Stimulated activated CD4-positive, alpha-beta T cell treated with anti-CD3 and anti-CD28 coated beads, TNF-alpha, amount 100 ng/mL, for 1 hour (primary cell): ENCODE measurements at places on chromosomes 3 and 15.

- peak; percentile 2 for DNase-seq
Measured at GRCh38 chr15:74988007-74988800, 7.2 kb upstream of the SCAMP5 start.

DNA sequence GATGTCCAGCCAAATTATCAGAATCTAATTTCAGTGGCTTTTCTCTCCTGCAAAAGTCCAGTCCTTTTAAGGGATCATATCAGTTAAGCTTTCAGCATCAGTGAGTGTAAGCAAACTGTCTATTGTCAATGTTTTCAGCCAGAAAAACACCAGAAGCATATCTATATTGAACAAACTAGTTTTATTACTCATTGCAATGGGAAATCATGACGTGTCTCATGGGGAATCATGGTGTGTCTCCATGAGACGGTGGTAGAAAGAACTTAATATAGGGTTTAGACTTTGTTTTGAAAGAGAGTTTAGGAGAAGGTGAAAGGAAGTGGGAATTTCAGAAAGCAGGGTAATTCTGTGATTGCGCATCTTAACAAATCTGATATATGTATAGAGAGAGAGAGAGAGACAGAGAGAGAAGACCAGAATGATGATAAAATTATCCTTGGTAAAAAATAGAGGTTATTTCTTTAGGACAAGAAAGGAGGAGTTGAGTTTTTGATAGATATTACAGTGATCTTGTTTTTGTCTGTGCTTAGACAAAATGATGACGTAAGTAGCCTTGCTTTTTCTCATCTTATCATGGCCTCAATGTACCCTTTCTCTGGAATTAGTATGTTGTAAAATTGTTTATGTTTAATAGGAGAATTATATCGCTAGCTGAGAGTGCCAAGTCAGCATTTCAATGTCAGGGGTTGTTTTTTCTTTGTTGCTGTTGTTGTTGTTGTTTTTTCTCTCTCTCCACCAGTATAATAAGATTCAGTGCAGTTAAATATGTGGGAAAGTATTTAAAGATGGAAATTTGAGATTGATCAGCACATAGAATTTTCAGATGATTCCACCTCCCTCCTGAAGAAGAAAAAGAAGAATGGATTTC is 129.9 kb upstream of the OSTN start:
- no peak for DNase-seq

DNA sequence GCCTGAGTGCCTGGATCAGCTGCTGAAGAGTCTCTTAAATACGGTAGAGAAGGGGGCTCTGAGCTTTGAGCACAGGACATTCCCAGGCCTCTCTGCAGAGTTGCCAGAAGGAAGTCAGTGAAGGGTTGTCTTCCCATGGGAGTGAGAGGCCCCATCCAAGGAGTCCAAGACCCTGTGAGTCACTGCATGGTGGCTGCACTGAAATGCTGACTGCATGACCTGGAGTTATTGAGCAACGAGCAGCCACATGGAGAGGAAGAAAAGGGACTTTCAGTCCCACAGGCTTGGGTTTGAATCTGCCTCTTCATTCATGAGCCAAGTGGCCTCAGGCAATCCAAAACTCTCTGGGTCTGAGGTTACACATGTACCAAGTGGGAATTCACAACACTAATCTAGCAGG is 69.6 kb upstream of the RASGRF1 start:
- DNase-seq = no peak

GRCh38 chr15:65182538-65182937 is 2.6 kb downstream of the CLPX start:
- no peak for DNase-seq

GRCh38 chr3:126540342-126540849 is 16.4 kb downstream of the CHST13 start:
- DNase-seq = no peak
